ENCODE measurements at places on chromosomes 5 and 9. TPM values are rescaled to one million over a fixed set of nuclear protein-coding genes. Genes with fewer than 3 reads are reported as not detected.

The ZDHHC11B gene
- total RNA-seq = 14.5 TPM

The C1QTNF2 gene
- total RNA-seq = 2.2 TPM

The CDH9 gene
- not detected for total RNA-seq

The SPINK7 gene
- total RNA-seq = not detected

The CATSPER3 gene
- 1.0 TPM for total RNA-seq

The PCDHGB4 gene
- total RNA-seq = 5.2 TPM

The SLC6A3 gene
- total RNA-seq = 0.23 TPM

The FAT2 gene
- 0.03 TPM for total RNA-seq

The TPRN gene
- total RNA-seq = 74.4 TPM

All from mucosa of gallbladder (tissue), 1 donor.